ENCODE measurements at places on chromosomes 1 and 21. TPM values are rescaled to one million over a fixed set of nuclear protein-coding genes. Genes with fewer than 3 reads are reported as not detected.

DNA sequence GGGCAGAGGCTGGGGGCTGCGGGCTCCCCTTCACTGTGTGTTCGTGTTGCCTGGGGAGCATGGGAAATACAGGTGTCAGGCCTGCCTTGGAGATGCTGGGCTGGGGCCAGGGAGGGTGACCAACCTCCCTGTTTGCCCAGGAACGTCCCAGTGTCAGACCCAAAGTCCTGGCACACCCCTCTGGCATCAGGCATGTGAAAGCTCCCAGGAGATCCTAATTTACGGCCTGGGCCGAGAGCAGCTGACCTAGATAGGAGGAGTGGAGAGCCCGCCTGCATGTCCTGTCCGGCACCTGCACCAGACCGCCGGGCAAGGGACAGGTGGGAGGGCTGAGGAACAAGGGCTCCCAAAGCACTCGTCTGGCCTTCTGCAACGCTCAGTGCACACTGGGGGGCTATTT, 124.8 kb downstream of the PRDM16 start:
- DNase-seq: no peak

GRCh38 chr21:45721671-45722070, 78.1 kb downstream of the PCBP3 start:
- DNase-seq: no peak

GRCh38 chr1:34332996-34333395, 156.3 kb downstream of the C1orf94 start:
- no peak for DNase-seq

DNA sequence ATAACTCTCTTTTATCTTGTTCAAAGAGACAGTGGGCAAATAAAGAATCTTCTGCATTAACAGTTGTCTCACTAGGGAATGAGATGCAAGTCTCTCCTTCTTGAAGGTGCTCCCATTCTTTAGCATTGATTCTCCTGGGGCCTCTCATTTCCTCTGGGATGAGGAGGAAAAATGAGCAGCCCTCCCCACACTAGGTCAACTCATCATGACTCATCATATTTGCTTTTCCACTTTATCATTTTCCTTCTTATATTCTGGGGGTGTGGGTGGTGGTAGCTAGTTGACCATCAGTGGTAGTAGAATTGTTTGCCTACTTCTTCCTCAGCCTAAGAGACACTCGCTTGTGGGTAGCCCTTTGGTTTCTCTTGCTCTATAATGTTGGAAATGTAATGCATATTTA, 182.0 kb upstream of the C1orf87 start:
- DNase-seq: no peak

DNA sequence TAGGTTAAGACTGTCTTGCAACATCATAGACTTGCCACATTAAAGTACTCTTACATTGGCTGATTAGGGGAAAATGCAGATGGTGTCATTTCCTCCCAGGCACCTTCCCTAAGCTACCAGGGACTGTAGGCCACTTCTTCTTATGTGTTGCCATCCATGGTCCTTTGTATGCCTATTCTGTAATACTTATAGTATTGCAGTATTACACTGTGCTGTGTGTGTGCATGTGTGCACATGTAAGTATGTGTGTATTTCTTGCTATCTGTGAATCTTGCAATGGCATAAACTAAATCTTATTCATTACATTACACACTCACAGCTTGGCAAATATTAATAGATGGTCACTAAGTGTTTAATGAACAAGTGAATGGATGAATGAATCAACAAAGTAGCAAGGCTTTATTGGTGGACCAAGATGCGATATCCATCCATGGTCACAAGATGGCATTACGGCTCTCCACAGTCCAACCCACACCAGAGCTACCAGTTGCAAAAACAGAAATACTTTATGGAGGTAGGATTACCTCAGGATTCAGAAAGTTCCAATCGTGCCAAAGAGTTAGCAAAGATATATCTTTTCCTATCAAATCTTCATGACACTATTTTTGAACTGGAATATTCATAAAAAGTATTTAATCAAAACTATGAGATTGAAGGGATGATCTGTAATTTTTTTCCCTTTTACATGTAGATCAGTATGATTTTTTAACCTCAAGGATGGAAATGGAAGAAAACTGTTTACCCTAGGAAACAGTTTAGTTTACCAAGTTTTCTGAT, 160.2 kb downstream of the DENND1B start:
- peak; percentile 45 for DNase-seq

DNA sequence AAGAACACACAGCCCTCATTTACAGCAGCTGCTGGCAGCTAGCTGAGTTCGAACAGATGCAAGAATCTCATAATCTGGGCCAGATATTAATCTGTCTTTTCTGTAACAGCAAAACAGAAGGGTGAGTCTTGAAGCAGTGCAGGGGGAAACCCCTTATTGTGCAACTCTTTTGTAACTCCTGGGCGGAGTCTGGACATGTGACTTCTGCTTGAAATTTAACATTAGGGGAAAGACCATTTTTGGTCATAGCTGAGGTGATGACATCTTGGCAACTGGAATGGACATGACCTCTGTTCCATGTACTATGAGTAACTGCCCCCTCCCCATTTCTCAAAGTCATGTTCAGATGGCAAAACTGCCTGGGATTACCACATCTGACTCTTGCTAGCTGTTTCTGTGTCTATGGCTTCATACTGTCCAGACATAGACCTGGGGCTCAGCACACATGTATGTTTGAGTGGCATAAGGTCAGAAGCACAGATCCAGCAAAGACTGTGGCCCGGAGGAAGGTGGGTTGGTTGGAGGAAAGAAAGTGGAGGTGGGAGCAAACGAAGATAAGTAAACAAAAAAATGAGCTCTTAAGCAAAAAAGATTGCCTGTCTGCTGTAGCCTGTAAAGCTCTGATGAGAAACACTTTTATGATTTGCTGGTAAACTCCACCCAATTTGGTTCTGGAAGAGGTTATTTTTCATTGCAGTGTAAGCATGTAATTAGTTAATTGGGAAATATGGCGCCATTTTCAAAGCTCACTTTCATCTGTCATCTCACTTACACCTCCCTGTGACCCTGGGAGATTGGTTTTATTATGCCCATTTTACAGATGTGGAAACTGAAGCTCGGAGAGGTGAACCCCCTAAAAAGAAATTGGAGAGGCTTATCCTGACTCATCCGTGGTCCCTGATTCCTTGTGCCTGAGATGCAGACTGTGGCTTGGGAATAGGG, 26.1 kb downstream of the ETS2 start:
- peak; percentile 36 for DNase-seq

- DNase-seq: no peak
Measured at GRCh38 chr21:17352996-17353655, 159.7 kb upstream of the CXADR start.

- DNase-seq: no peak
Measured at GRCh38 chr21:38824124-38824822, 18.5 kb downstream of the ETS2 start.

- no peak for DNase-seq
Measured at GRCh38 chr1:41762777-41763176, 155.9 kb downstream of the HIVEP3 start.

DNA sequence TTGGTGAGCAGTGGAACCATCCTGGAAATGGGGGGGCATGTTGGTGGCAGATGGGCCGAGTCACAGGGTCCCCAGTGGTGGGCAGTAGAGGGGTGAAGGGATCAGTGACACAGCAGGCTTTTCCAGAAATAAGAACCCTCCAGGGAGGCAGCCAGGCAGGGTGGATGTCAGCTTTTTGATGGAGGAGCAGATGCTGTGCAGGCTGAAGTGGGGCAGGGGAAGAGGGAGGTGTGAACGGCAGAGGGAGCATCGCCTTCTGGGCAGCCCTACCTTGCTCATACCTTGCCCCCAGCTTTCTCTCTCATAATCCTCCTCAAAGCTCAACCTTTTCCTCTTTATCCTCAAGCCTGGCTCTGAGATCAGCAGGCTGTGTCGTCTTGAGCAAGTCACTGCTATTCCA, 131.8 kb upstream of the IPO9 start:
- DNase-seq: no peak

- peak; percentile 21 for DNase-seq
Measured at GRCh38 chr1:58779801-58780382, 4.0 kb downstream of the JUN start.

- DNase-seq: no peak
Measured at GRCh38 chr1:18948913-18949685, 7.4 kb downstream of the IFFO2 start.

DNA sequence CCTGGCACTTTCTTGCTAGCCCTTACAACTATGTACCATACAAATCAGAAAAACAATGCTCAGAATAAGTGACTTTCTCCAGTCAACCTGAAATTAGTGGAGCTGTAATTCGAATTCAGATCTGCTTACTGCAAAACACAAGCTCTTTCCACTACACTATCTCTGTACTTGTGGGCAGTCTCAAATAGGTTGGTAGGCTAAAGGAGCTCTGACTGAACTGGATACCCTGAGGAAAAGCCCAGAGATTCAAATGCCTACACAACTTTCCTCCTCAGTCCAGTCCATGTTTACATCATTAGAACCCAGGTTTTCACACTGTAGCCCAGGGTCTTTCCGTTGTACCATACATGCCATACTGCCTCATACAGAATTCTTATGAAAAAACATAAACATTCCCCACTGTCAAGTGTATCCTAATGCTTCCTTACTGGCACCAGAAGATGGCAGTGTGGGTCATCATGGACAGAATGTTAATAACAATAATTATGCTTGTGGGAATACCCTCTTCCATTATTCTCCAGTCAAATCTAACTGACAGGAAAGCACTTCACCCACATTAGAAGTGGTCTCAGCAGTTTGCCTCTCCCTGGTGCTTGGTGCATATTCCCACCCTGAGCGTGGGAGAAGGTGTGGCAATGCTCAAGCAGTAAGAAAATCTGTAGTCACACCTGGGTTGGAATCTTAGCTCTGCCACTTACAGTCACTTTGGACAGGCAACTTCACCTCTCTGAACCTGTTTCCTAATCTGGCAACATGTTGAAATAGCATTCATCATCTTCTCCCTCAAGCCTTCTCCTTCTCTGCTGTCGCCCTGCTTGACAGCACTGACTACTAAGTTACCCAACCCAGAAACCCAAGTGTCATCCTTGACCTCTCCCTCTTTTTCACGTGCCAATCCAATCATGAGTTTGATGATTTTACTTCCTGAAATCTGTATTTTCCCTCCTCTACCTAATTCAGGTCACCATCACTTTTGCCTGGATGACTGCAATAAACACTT, 14.4 kb upstream of the ZFYVE9 start:
- peak; percentile 24 for DNase-seq

- no peak for DNase-seq
Measured at GRCh38 chr1:221740369-221740992, 1.4 kb downstream of the DUSP10 start.

- DNase-seq: no peak
Measured at GRCh38 chr1:51564124-51564523, 45.1 kb upstream of the EPS15 start.

DNA sequence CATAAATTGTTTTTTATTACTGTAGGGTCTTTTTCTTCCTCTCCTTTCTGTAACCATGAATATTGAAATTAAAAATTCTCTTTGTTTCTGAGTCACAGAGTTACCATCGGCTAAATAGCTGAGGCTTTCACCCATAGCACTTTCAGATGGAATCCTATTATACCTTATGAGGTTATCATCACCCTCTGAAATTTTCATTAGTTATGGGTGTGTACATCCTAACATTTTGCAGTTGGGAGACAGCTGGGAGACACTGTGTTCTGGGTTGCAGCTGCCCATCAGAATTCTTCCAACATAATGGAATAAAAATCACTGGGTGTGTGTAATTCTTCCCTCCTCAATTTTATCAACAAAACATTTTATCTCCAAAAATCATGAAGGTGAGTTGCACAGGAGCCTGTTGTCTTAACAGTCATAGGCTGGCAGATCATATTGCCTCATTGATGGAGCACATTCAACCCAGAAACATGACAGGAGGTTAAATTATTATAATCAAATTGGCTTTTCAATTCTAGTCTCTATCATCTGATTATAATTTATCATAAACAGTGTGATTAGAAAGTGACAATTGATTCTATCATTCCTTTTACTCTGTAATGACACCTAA, 17.4 kb downstream of the CYYR1 start:
- DNase-seq: no peak

DNA sequence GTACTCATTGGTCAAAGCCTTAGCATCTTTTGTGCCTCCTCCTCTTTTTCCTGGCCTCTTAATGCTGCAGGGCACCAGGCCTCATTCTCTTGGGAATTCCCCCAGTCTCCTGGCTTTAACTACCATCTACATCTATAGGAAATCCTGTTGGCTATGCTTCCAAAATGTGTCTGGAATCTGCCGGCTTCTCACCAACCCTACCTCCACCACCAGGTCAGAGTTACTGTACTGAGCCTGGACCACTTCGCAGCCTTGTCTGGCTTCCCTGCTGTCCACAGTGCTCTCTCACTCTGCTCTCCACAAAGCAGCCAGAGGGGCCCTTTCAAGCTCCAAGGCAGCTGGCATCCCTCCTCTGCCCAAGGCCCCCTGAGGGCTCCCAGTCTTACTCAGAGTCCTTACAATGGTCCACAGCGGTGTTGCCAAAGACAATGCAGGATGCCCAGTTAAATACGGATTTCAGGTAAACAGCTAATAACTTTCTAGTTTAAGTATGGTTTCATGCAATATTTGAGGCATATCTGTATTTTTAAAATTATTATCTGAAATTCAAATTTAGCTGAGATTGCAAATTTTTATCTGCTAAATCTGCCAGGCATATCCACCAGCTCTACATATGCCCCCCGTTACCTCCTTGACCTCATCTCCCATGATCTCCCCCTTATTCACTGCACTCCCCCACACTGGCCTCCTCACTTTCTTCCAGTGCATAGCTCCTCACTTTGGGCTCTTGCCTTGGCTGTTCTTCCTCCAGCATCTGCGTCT, 34.5 kb upstream of the FAM163A start:
- DNase-seq: no peak

GRCh38 chr1:88813471-88813870, 77.9 kb downstream of the GTF2B start:
- no peak for DNase-seq

DNA sequence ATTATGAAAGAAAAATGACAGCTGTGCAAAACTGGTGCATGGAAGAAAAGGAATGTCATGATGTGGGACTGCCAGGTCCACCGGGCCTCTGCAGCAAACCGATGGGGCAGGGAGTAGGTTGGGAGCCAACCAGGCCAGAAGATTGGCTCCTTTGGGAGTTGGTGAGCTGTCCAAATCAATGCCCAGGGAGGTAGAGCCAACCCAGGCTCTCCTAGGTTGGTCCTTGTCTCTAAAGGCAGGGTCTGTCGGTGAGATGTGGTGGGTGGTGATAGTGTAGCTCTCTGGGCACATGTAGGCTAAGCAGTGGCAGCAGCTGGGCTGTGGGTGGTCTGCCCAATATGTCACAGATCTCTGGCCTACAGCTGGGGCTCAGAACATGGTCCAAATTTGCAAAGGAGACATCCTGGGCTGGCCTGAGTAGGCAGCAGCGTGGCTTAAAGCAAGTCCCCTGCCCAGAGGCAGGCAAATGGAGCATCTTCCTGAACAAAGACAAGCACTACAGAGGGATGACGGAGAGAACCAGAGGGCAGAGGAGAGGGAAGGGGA, 61.2 kb upstream of the PRDX6 start:
- no peak for DNase-seq

GRCh38 chr1:14108356-14109275, 408.6 kb downstream of the PRDM2 start:
- DNase-seq: no peak

RIPPLY3 gene
- 0.10 TPM for total RNA-seq

CFAP74 gene
- not detected for total RNA-seq

SFN gene
- 1.9 TPM for total RNA-seq

CD48 gene
- total RNA-seq: 327 TPM

HHIPL2 gene
- total RNA-seq: 0.50 TPM

TAS1R3 gene
- 1.2 TPM for total RNA-seq
